ENCODE measurements at places on chromosomes 4 and X.

GRCh38 chr4:93870876-93871458, 42.4 kb downstream of the ATOH1 start:
- DNase-seq, result no peak

GRCh38 chr4:142824368-142824767, 21.7 kb downstream of the INPP4B start:
- DNase-seq, result no peak

- DNase-seq, result no peak
Measured at GRCh38 chr4:16461362-16461761, 235.1 kb upstream of the TAPT1 start.

GRCh38 chrX:11965436-11965835, 172.8 kb upstream of the FRMPD4 start:
- DNase-seq, result no peak

- no peak for DNase-seq
Measured at GRCh38 chr4:26762650-26763049, 98.0 kb upstream of the STIM2 start.

GRCh38 chr4:108036213-108036612, 46.5 kb downstream of the HADH start:
- no peak for DNase-seq

DNA sequence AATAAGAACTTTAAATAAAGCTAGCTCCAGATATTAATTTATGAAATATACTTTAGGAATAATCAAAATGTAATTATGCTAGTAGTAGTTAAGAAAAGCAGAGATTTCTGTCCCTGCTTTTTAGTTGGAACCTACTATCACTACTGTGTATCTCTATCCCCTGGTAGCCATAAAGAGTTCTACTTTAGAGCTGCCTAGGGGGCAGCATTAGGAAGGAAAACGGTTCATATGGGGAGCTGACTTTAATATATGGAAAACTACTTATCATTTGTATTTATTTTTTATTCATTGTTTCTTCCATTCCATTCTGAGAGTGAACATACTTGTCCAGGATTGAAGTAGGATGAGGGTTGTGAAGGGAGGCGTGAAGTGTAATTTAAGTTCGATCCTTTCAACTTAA, 40.9 kb downstream of the CPEB2 start:
- DNase-seq, result no peak

DNA sequence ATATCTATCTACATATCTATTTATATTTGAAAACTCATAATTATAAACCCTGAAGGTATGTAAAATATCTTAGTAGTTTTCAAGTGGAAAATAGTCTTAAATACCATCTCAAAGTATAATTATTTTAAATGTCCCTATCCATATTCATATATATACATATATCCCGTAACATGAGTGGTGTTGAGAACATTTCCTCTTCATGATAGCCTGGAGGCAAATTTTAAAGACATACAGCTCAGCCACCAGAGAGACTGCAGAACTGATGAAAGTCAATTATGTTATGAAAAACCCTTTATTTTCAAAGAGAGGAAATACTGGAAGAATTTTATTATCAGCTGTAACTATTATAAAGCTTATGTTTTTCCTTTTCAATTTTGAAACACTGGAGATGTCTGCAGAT, 1806.7 kb upstream of the PCDH7 start:
- DNase-seq, result no peak

DNA sequence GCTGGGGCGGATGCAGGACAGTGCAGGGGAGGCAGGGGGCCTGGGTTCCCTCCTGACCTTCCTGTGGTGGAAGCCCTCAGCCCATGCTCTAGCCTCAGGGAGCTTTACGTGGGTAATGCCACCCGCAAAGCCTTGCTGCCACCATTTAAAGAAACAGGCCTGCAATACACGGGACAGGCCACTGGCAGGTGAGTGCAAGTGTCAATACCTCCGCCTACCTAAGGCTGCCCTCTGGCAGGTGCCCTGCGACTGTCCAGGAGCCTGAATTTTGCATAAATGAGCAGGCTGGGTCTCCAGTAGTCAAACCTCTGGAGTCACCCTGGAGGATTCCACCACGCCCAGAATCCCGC, 5.9 kb downstream of the CRMP1 start:
- DNase-seq, result no peak

GRCh38 chr4:28776004-28776403, 1915.4 kb downstream of the STIM2 start:
- no peak for DNase-seq

- no peak for DNase-seq
Measured at GRCh38 chrX:20680998-20681397, 414.3 kb upstream of the RPS6KA3 start.

- DNase-seq, result no peak
Measured at GRCh38 chrX:103414561-103414960, 38.2 kb downstream of the BEX3 start.

- peak; percentile 27 for DNase-seq
Measured at GRCh38 chrX:10109695-10110094, 47.1 kb upstream of the CLCN4 start.

DNA sequence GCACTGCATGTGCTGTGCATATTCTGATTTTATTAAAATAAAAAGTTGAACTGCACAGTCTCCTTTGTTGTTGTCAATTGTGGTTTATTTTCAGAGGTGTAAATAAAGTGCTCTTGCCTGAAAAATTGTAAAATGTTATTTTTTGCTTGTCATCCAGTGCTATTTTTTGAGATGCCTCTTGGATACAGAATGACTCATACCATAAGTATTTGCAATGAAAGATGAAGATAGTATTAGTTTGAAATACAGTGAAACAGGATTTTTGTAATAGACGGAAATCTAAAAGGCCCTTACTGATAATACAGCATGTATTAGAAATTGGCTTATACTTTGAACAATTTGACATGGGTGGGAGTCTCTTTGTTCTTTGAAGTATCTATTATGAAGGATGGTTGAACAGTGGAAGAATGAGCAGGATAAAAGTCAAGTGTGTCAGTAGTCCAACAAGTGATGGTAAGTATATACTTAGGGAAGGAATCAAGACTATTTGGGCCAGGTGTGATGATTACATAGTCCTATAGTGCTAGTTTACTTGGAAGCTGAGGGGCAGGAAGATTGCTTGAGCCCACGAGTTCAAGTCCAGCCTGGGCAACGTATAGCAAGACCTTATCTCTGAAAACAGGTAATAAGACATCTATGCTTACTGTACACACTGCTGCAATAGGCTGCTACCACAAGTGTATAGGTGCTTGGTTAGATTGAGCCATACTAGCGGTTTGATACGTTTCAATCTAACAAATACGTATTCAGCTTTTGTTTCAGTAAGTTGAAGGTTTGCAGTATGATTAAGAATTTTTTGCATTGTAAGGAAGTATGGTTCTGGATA, 16.4 kb downstream of the DDX3X start:
- no peak for DNase-seq

GRCh38 chr4:94472056-94472826, 20.5 kb downstream of the PDLIM5 start:
- DNase-seq, result no peak

DNA sequence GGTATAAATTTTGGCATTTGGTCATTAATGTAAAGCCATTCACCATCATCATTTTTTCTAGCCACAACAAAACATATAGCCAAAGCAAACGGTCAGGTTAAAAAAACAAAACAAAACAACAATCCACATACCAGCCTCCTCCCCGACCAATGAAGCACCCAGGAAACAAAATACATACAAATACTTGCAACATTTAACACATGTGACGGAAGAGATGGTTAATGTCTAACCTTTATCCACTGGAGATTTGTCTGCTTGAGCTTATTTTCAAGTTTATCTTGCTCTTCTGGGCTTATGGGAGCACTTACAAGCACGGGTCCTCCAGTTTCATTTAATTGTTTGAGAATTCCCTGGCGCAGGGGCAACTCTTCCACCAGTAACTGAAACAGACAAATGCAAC, 857.5 kb upstream of the FTHL17 start:
- DNase-seq, result no peak

GRCh38 chr4:62293551-62293950, 1093.4 kb downstream of the ADGRL3 start:
- DNase-seq, result no peak

DNA sequence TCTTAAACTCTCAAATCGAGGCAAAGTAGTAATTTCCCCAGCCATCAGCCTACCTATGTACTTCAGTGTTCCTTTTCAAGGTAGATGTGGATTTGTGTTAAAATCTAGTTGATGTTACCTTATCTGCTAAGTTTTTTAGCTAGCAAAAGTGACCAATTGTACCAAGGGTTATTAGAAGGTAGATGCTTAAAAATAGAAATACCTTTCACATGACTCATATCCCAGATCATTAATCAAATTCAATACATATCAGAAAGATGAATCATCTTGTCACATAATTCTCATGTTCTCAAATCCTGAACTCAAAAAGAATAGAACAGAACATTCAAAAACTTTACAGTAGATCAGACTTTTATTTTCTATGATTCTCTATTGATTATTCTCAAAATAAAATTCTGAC, 3.5 kb downstream of the ENAM start:
- no peak for DNase-seq

DNA sequence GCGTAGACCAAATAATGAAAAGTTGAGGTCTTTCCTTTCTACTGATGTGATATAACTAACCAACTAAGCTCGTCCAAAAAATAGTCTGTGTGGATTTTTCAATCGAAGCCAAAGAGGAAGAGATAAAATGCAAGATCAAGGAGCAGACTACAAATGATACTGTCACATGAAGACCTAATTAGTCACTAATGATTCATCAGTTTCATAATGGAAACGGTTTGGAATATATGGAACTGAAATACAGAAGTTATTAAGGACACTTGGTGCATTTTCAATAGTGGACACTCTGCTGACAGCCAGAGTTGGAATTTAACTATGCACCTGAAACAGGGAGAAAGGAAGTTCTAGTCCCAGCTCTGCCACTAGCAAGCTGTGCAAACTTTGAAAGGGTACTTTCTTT, 119.8 kb downstream of the GUCY2F start:
- no peak for DNase-seq

DNA sequence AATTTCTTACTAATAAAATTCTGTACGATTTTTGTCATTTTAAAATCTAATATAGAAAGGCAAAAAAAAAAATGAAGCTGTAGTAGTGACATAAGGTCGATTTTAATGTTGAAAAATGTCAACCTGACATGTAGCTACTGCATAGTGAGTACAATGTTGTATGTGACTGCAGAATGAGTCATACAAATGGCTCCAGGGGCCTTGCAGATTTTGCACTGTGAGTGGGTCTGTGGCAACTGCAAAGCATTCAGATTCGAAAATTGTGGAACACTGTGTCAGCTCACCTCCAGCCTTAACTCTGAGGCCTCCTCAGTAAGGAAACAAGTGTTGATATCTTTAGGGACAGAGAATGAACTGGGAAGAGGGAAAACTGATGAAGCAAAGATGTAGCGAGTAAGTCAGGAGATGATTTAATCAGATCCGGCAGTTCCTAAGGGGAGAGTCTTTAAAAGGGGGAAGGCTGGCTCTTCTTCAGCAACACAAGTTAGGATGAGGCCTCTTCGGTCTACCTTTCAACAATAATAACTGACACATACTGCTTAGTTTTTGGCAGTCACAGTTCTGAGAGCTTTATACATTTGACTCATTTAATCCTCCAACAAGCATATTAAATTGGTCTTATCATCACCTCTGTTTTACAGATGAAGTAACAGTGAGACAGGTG, 24.9 kb downstream of the TKTL2 start:
- no peak for DNase-seq

DNA sequence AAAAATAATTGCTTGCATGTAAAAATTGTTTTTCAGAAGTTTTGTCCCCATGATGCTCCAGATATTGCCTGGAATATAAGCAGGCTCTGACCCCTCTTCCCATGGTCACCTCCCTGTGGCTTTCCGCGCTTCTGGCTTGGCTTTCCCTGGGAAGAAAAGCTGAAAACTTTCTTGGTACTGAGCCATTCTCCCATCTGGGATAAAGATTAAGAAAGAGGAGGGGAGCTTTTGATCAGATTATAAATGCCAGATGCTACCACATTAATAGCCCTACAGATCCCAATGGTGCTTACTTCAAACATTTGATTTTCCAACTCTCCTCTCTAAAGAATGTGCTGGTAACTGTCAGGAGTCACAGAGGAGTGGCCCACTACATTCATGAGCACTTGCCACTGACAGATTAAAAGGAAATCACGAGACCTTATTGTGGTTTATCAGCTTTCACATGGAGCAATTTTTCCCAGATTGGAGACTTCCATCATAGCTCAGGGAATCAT, 54.4 kb upstream of the GAB1 start:
- no peak for DNase-seq

DNA sequence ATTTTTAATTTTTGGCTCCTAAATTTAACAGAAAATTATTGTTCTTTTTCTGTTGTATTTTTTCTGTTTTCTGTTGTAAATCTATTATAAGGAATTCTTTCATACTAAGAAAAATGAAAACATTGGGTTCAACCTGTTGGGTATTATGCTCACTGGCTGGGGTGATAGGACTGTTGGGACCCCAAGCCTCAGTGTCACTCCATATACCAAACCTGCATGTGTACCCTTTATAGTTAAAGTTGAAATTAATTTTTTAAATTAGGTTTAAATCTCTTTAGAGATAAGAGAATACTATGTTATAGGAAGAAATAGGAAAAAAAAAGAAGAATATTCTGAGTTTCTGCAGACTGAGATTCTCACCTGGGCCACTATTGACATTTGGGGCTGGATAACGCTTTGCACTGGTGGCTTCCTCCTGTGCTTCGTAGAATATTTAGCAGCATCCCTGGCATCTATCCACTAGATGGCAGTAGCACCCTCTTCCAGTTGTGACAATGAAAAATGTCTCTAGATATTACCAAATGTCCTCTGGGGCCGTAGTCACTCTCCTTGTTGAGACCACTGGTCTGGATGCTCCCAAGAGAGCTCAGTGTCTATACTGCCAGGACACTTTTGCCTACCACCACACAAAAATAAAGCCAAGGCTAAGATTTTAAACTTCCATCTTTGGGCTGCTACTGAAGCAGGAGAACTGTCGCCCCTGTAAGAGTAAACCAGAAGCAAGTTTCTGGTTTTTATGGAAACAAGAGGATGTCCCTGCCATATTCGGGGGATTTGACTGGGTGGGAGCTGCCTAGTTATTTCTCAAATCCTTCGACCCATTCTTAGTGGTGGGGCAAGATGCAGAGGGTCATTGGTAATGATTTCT, 22.4 kb upstream of the CLTRN start:
- DNase-seq, result no peak

- DNase-seq, result no peak
Measured at GRCh38 chrX:14357314-14357713, 172.0 kb upstream of the GLRA2 start.

GRCh38 chr4:88846206-88846790, 148.7 kb upstream of the NAP1L5 start:
- no peak for DNase-seq

DNA sequence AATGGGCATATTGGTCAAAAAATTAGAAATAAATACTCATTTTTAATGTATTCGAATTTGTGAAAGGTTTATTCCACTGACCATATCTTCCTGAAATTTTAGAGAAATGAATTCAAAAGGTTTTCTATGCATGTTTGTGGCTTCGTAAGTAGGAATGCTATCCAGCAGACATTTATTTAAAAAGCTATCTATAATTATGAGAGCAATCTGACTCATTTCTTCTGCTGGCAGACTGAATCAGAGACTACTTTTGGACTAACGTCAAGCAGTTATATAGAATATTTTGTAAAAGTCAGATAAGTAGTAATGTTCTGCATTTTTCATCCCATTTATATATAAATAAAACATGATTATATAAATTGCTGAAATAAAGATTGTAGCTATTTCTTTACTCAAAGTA, 125.0 kb downstream of the SPCS3 start:
- DNase-seq, result no peak
